HFFc6 (cell line): ENCODE measurements at places on chromosomes 11 and 22.

DNA sequence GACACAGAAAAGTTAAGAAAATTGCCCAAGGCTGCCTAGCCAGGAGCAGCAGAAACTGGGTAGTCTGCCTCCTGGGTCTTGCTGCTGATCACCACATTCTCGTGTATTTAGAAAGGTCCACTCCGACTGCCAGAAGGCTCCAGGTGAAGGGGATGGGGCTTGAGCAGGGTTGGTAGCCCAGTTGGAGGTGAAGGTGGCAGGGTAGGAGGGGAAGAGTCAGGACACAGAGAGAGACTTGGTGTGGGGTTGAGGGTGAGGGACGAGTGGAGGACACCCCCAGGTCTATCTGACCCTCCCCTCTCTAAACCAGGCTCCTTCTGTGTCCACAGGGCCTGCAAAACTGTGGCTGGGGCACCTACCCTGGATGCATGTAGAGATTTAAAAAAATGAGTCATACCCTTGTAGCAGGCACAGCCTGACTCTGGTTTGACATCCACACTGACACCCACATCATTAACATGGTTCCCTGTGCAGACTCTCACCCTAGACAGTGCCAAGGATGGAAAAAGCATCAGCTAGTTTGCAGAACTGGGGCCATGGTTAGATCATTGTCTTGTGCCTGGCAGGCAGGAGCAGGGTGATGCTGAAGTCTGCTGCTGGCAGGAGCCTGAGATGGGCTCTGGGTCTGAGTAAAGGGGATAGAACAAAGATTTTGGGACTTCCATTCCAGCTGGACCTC lies 273.2 kb downstream of the TENM4 start:
- no peak for DNase-seq

DNA sequence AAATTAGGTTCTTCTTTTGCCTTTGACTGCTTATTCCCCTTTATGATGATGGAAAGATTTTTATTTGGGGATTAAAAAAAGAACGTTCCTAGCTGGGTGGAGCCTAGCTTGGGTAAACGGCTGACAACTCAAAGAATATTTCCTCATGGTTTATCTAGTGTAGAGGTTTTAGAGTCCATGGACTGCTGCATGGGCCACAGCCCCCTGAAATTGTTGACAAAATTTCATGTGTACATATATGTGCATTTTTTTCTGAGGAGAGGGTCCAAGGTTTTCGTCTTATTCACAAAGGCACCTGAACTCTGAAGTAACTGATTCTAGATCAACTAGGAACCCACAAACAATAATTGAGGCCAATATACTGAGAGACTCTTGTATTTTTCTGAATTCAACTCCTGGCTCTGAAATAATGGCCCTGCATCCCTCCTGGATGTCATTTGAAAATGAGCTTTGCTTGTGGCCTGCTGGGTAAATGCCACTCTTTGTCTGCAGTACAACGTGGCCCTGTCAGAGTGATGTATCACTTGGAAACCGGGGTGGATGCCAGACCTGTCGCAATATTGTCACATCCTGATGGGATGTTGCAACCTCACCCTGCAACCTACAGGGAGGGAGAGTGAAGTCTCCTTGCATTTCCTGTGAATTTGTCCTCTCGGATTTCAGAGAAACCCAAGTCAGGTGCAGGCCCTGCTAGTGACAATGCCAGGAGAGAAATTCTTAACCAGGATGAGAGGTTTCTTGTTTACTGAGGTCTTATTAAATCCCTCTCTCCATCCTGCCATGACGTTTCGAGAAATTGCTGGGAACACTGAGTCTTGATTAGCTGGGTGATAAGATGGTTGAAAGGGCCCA lies 33.8 kb downstream of the EHF start:
- DNase-seq = peak; percentile 64

DNA sequence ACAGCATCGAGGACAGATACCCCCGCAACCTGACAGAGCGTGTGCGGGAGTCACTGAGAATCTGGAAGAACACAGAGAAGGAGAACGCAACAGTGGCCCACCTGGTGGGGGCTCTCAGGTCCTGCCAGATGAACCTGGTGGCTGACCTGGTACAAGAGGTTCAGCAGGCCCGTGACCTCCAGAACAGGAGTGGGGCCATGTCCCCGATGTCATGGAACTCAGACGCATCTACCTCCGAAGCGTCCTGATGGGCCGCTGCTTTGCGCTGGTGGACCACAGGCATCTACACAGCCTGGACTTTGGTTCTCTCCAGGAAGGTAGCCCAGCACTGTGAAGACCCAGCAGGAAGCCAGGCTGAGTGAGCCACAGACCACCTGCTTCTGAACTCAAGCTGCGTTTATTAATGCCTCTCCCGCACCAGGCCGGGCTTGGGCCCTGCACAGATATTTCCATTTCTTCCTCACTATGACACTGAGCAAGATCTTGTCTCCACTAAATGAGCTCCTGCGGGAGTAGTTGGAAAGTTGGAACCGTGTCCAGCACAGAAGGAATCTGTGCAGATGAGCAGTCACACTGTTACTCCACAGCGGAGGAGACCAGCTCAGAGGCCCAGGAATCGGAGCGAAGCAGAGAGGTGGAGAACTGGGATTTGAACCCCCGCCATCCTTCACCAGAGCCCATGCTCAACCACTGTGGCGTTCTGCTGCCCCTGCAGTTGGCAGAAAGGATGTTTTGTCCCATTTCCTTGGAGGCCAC lies 3.3 kb downstream of the FADD start:
- no peak for DNase-seq

GRCh38 chr11:98564233-98564632 lies 456.5 kb upstream of the CNTN5 start:
- no peak for DNase-seq

- DNase-seq = no peak
Observed at GRCh38 chr11:9344061-9344680, 29.8 kb upstream of the TMEM41B start.

DNA sequence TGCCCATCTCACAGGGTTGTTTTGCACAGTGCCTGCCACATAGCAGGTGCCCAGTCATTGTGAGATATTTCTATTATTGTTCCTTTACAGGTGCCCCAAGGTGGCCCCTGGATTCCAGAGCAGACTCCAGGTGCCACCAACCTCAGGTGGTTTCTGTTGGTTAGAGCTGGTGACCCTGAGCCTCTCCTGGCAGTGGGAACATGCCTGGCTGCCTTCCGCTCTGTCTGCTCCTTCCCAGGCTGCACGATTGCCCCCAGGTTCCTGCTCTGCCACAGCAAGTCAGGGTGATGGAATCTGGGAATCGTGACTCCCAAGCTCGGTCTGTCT lies 12.6 kb upstream of the OMP start:
- DNase-seq = no peak

- no peak for DNase-seq
Observed at GRCh38 chr11:8698917-8699441, 16.4 kb downstream of the RPL27A start.

GRCh38 chr11:83092488-83093384 lies 21.0 kb upstream of the RAB30 start:
- DNase-seq = no peak

DNA sequence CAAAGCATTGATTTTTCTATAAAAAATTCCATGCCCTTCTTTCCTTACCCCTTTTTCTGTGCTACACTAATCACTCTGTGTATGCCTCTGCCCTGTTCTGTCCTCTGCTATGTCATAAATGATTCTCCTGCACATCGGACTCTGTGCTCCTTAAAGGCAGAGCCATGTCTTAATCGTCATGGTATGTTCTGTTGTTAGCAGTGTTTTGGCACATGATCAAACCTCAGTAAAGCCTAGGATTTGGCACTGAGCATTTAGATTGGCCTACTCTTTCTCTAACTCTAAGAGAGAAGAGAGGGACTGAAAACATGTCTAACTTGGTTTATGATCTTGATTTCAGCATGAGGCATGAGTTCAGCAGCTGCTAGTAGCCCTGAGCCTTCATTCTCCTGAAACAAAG lies 266.9 kb downstream of the AASDHPPT start:
- DNase-seq = peak; percentile 39

DNA sequence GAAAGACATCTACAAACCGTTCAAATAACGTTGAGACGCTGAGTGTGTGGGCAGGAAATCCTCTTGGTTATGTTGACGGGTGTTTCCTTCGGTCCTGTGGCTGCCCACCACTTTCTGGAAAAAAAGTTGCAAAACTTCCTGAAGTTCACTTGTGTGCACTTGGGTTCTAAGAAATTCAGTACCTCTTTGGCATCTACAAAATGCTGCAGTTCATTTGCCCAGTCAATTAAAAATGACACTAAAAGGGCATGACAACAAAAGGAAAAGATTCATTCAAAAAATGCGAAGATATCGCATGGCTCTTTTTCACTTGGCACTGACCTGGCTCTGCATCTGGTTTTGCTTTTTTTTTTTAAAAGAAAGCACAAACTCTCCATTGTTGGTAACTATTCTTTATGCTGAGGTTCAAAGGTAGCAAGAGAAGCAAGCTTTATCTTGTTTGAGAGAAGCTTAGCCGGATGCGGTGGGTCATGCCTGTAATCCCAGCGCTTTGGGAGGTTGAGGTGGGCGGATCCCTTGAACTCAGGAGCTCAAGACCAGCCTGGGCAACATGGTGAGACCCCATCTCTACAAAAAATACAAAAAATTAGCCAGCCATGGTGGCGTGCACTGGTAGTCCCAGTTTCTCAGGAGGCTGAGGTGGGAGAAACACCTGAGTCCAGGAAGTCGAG lies 10.6 kb upstream of the XBP1 start:
- DNase-seq = no peak

DNA sequence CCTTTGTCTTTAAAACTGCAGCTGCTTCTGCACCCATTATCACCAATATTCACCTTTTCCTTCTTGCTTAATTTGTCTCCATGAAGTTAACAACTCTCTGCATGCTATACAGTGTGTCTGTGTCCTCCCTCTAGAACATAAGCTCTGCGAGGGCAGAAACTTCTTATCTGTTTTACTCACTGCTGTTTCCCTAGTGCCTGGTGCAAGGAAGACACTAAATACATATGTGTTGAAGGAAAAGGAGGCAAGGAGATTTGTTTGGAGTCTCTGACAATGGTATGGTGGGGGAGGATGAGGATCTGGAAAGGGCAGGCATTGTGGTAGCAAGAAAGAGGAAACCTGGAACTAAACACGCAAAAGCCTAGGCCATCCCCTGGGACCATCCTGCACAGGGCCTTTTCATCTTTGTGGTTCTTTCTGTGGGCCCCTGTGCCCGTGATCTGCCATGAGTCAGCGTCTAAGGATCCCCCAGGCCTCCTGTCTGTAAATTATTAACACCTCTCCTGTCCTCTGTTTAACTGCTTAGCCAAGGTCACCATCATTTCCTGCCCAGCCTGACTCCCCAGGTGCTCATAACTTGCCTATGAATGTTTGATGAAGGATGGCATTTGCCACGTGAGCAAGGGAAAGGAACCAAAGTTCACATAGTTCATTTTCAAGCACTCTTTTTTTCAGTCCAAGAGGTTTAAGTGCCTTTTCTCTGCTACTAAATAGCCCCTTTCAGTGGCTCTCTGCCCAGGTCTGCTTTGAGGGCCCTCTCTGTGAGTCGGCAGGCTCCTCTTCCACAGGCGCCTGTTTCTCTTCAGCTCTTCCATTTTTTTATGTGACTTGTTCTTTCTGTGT lies 131.1 kb downstream of the RASSF10 start:
- DNase-seq = no peak

GRCh38 chr22:25908755-25909154 lies 166.8 kb downstream of the MYO18B start:
- no peak for DNase-seq

- DNase-seq = no peak
Observed at GRCh38 chr22:33757802-33758483, 162.3 kb downstream of the LARGE1 start.

- DNase-seq = no peak
Observed at GRCh38 chr22:48897645-48898370, 929.9 kb downstream of the BRD1 start.

DNA sequence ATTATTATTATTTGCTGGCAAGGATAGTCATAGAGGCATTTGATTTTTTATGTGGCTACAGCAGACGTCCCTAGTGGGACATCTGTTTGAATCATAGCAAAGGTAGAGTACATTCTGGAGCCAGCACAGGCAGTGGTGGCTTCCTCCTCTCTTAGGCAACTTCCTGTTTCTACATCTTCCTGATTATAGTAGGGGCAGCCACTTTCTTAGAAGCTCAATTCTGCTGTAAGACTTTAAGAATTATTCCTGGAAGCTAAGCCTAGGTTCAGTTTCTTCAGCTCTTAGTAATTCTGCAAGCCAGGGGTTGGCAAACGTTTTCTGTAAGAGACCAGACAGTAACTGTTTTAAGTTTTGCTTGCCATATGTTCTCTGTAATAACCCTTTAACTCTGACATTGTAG lies 129.3 kb upstream of the TENM4 start:
- DNase-seq = no peak

DNA sequence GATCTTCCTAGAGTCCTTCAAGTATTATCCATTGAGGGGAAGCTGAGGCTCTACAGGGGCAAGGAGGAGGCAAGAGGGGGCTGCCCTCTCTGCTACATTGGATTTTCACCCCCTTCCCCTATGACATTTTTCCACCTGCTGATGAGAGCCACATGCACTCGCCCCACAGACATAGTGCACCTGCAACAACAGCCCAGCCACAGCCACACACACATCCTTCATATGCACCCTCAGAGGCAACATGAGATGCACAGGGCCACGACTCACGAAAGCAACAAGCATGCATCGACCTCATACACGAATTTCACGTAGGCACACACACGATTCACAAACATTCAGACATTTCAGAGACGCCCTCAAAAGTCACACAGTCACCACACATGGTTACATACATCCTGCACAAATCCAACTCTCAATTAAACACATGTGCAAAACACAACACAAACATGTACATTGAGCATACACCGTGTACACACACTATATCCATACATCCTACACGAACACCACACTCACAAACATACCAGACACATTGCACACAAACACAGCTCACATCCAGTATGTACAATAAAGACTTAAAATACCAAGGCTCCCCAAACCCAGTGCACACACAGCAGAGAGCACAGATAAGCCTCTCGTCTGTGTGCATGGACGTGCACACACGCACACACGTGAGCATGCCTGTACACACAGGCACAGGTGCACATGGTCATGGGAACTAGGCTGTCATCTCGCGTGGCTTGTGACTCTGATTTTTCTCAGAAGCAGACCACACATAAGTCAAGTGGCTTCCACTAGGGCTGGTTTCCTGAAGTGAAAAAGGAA lies 6.3 kb upstream of the LRRC32 start:
- DNase-seq = no peak

GRCh38 chr11:85685820-85686459 lies at the start of gene CCDC89:
TSS of gene CCDC89 (minus strand) at chr11:85686195. CDS start at chr11:85686130, 65 bp downstream.
- DNase-seq = peak; percentile 96

DNA sequence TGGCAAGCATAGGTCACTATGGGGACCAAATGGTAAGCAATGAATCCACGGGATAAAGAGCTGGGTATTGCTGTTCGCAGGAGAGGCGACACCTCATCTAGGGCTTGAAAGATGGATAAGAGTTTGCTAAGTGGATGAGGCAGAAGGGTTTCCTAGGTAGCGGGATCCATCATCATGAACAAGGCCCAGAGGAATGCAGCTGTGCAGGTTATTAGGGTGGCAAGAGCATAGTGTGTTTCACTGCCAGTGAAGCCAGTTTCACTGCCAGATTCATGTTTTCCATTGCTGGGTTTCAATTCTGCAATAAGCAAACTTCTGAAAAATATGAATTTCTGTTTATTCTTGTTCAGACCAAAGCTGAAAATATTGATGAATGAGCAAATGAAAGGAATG lies 27.2 kb downstream of the WEE1 start:
- no peak for DNase-seq

GRCh38 chr22:49004484-49005399 lies 822.9 kb downstream of the BRD1 start:
- DNase-seq = no peak

GRCh38 chr11:116598556-116598955 lies 174.2 kb downstream of the BUD13 start:
- DNase-seq = no peak
